ENCODE measurements at places on chromosomes 11 and 22.

GRCh38 chr11:211295-211694 is 3.8 kb downstream of the RIC8A start:
- no peak for DNase-seq

- no peak for DNase-seq
Observed at GRCh38 chr11:2128511-2129307, 10.5 kb downstream of the IGF2 start.

DNA sequence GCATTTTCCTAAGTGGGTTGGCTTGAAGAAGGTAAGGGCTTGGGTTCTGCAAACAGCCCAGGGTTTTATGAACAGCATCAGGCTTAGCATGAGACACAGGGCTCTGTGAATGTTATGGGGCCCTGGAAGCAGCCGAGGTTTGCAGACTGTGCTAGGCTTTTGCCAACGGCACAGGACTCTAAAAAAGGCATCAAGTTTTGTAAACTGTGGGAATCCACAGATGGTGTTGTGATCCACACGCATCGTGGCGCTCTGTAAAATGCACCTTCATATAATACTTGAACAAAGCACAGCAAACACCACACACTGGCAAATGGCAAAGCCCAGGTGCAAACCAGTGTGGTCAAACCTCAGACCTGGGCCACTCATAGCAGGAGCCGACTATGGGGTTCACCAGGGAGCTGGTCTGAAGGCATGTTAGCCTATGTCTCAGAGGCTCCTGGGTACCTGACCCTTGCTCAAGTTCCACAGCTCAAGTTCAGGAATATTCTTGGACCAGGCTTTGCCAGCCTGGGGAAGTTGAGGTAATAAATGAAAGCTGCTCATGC is 2.4 kb upstream of the SLCO2B1 start:
- no peak for DNase-seq

GRCh38 chr11:3642071-3642951 is 519 bp upstream of the ART5 start:
- DNase-seq = peak; percentile 82

- no peak for DNase-seq
Observed at GRCh38 chr11:17263769-17264168, 12.8 kb upstream of the NUCB2 start.

Data from activated naive CD4-positive, alpha-beta T cell treated with Interleukin-2 at 50 U/mL for 16 hours (primary cell).